ENCODE measurements at places on chromosomes 12 and 14. TPM values are rescaled to one million over a fixed set of nuclear protein-coding genes. Genes with fewer than 3 reads are reported as not detected.

DNA sequence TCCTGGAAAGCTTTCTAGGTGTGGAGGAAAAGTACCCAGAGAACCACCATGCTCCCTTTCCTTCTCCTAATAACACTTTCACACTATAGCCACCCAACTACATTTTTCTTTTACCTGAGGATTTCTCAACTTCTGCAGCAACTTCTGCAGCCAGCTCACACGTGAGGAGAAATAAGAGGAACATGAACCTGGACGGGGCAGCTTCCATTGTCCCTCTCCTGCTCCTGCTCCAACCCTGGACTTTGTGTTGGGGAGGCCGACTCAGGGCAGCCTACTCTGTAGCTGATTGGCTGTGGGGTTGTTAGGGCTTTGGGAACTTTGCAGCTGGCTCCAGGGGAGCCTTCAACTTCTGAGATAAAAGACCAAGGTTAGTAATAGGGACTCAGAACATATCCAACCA is at the start of gene ERP27:
ERP27 (minus strand) TSS at position 237 of the 400 bp plus-strand sequence; CDS start at position 208, 29 bp downstream.
- DNase-seq: no peak

DNA sequence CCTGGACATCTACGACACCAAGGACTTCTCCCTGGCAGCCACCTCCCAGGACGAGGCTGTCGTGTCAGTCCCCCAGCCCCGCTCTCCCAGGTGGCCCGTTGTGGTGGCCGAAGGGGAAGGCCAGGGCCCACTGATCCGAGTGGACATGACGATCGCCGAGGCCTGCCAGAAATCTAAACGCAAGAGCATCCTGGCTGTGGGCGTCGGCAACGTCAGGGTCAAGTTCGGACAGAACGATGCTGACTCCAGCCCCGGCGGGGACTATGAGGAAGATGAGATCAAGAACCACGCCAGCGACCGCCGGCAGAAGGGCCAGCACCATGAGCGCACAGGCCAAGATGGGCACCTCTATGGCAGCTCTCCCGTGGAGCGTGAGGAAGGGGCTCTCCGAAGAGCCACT is 118.6 kb downstream of the SLC15A4 start:
- DNase-seq: no peak

- no peak for DNase-seq
Measured at GRCh38 chr12:21910657-21911056, 30.6 kb downstream of the ABCC9 start.

GRCh38 chr12:25269701-25270100 is 19.0 kb upstream of the KRAS start:
- no peak for DNase-seq

GRCh38 chr12:237026-237815 is 23.3 kb upstream of the SLC6A12 start:
- DNase-seq: no peak

DNA sequence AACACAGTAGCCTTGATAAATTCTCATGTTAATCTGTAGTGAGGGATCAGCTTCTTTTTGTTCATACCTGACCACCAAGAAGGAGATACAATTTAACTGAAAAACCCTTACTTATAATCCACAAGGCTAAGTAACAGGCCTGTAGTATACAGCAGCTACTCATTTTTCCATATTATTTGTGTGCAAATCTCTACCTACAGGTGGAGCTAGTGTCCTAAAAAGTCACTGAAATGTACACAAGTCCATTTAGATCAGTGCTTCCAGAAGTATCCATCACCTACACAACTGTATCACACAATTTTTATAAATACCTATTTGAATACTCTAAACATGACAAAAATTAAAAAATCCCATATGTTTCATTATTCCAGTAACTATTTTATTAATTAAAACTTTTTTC is 173.2 kb downstream of the SLC35F4 start:
- no peak for DNase-seq

DNA sequence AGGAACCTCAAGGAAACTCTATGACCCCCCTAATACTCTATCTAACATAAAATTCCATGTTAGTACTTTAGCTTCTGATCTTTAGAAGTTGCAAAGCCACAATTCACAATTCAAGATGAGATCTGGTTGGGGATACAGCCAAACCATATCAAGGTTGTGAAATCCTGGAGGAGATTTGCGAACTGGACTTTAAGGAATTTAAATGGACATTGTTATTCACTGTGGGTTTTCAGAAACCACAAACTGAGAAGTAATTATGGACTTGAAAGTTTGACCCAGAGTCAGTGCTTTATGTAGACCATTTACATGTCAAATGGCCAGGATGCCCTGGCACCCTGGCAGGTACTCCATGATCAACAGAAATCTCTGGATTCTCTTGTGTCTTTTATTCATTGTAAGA is 14.2 kb upstream of the CDKL1 start:
- DNase-seq: no peak

GRCh38 chr14:36659822-36660735 is 1.6 kb upstream of the PAX9 start:
- no peak for DNase-seq

- peak; percentile 90 for DNase-seq
Measured at GRCh38 chr12:46383654-46384450, 11.3 kb upstream of the SLC38A2 start.

Gene VAMP1
- 7.0 TPM for total RNA-seq

Gene SCNN1A
- 10.2 TPM for total RNA-seq

Gene HOXC5
- 1.4 TPM for total RNA-seq

GRCh38 chr12:55173456-55173855 is 47.2 kb downstream of the OR9K2 start:
- no peak for DNase-seq

Gene ABCC9
- total RNA-seq: 46.3 TPM
